Right ventricle myocardium inferior (tissue), 1 donor: ENCODE measurements at places on chromosomes 16 and 17. TPM values are rescaled to one million over a fixed set of nuclear protein-coding genes. Genes with fewer than 3 reads are reported as not detected.

CASKIN1 gene
- 5.8 TPM for total RNA-seq

DNA sequence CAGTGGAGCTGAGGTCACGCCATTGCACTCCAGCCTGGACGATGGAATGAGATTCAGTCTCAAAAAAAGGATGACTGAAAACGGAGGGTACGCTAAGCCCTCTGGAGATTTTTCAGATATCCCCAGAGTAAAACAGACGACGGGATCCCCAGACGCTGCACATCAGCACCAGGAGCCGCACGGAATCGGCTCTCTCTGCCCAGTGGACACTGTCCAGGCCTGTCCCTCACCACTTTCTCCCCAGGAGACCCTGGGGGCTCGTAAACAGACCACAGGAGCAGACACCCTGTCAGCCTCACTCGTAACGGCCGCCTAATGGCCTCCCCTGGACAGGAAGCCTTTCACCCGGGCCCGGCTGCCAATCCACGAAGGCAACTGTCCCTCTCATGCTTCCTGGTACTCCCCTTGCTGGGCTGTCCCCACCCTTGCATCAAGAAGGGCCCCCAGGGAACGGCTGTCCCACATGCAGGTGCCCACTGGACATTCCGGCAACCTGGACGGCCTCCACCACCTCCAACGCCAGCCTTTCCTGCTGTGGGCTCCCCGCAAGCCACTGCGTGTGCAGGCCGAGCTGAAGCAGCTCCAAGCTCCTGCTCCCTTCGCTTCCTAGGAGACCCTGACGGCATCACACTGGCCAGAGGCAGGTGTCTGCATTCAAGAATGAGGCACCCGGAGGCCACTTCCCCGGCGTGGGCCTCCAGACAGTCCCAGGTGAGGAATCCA, 74.3 kb downstream of the TIMM22 start:
- no peak for DNase-seq

DNA sequence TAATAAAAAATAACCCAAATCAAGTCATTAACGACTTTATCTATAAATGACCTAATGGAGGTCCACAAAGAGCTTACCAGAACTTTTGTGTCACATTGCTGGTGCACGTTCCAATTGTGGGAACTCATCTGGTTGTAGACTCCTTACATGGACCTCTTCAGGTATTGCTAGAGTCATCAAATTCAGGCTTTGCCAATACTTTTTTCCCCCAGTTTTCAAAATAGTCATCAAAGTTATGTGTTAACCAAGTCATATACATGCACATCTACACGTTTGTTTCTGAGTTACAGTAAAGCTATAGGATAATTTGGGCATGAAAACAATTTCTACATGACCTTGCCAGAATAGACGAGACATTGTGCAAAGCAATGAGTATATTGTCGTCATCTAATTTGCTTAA, 76.2 kb upstream of the ADAMTS18 start:
- no peak for DNase-seq

- no peak for DNase-seq
Measured at GRCh38 chr17:32882734-32883133, 5.8 kb upstream of the MYO1D start.

DNA sequence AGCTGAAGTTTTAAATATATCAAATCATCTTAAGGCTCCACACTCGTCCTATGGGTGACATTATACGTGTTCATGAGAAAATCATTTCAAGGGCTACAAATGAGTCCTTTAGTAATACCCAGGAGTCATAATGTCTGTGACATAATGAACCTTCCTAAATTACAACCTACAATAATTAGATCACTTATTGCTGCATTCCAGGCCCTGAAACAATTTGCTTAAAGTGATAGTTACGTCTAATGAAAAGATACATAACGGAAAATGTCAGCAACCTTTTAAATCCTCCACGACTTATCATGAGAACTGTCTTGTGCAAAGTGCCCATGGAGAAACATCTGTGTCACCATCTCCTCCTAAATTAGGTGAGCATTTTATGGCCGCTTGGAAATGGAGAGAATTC, 43.4 kb downstream of the IRX3 start:
- no peak for DNase-seq

NTN1 gene
- total RNA-seq, result 24.5 TPM

DNA sequence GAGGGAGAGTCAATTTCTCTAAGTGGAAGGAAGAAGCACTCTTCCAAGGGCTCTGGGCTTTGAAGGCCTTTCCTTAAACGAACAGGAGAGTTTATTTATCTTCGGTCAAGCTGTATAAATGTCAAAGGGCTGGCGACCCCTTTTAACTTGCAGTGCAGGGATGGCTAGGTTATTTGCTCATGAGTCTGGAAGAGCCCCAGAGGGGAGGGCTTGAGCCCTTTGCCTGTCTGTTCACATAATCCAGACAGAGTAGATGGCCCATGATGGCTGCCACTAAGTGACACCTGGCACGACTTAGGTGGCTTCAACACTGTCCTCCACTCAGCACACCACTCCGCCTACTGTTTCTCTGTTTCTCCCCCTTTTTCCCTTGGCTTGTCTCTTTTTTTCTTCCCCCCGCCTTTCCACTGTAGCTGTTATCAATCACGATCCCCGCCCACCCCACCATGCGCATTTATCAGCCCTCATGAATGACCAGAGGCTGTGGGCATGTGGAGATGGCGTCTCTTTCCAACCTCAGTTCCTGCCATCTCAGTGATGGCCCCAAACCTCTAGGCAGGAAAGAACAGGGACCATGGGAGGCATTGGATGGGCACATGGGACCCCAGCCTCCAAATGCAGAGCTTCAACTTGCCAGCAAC, 408.7 kb upstream of the TNRC6C start:
- DNase-seq, result peak; percentile 11

PITPNM3 gene
- total RNA-seq, result 0.46 TPM

GRCh38 chr16:51184702-51185433, 33.8 kb upstream of the SALL1 start:
- no peak for DNase-seq

- DNase-seq, result no peak
Measured at GRCh38 chr17:46717999-46718398, 100.5 kb downstream of the WNT3 start.

- DNase-seq, result no peak
Measured at GRCh38 chr16:19771796-19772195, 53.7 kb downstream of the IQCK start.

DNA sequence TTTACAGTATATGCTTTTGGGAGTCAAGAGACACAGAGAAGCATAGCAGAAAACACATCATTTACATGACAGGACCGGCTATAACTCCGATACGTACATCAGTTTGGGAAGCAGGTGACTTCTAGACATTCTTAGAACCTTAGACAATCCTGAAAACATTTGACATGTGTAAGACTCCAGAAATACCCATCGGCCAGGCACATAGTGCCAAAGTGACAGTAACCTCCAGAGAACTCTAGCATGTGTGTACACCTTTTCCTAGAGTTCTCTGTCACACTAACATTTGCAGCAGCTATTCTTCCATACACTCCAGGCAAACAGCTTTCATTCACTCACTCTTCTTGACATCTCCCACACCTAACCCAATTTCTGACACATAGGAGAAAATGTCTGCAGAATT, 3.4 kb upstream of the TAOK1 start:
- DNase-seq, result no peak

NPIPA5 gene
- 4.2 TPM for total RNA-seq

GRCh38 chr17:50691550-50692447, 15.9 kb downstream of the ANKRD40 start:
- no peak for DNase-seq
